ENCODE measurements at places on chromosomes 16 and 17.

- DNase-seq = no peak
Observed at GRCh38 chr17:59372138-59372751, 40.8 kb downstream of the YPEL2 start.

DNA sequence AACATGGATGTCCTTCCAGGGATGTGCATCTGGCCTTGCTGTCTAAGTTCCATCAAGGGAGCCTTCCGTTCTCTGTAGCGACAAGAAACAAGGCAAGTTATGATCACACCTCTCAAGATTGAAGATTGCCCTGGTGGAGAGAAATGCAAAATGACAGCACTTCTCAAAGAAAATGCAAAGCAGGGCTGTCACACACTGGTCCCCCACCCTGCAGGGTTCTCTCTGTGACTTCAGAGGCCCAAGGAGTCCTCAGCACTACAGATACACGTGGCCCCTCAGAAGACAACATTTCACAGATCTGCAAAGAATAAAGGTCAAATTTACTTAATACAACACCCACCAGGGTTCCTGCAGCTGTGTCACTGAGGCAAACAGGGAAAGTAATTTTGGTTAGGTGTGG is 60.7 kb upstream of the TEX2 start:
- no peak for DNase-seq

- DNase-seq = no peak
Observed at GRCh38 chr17:4946312-4946976, 1.9 kb downstream of the PFN1 start.

DNA sequence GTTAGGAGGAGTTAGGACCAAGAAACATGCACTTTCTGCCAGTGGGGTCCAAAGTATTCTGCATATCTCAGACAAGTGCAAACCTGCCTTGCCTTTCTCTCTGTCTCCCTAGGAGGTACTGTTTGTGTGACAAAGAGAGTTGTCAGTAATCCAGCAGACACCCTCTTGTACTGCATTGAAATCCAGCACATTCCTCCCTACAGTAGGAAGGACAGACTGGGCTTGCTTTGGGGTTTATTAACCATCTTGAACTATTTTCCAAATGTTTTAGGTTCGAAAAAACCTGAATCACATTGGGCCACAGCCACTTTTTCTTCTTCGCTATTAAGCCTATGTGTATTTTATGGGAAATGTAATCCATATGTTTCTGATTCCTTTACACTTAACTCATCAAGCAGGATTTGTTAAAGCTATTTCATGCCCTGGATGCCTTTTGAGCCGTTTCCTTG is 204.2 kb upstream of the KCNJ16 start:
- no peak for DNase-seq

DNA sequence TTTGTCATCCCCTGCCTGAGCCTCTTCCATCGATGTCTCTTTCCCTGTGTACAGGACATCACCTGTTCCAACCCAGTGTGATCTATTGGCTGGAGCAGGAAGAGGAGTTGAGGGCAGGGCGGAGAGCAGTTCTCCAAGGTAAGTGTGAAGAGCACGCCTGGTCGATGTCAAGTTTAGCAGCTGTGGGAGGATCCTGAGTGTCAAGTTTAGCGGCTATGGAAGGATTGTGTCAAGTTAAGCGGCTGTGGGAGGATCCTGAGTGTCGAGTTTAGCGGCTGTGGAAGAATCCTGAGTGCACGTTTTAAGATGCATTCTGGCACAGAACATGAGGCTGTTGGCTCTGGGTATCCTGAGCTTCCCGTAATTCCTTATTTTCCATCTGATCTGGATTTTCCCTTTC is 7.2 kb downstream of the ZNF778 start:
- DNase-seq = no peak

All from head of caudate nucleus (tissue), 42 donors.